ENCODE measurements at places on chromosomes 5 and 9.

DNA sequence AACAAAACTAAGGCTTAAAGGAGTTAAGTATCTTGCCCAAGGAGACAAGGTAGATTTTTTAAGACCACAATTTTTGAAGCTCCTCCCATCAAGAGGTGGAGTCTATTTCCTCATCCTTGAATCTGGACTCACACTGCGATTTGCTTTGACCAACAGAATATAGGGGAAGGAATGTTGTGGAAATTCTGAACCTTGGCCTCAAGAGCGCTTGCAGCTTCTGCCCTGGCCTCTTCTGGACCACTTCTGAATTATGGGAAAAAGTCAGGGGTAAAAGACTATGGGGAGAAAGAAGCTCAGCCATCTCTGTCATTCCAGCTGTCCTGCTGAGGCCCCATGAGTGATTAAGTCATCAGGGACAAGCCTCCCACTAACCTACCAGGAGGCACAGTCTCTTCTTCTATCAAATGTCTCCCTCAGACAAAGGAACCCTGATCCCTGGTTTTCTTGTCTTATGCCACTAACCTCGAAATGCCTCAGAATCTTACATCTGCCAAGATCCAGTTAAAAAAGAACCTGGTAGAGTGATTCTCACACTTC, 25.9 kb downstream of the MAPKAP1 start:
- no peak for DNase-seq

- DNase-seq: no peak
Observed at GRCh38 chr5:21125238-21125983, 1137.4 kb upstream of the CDH18 start.

DNA sequence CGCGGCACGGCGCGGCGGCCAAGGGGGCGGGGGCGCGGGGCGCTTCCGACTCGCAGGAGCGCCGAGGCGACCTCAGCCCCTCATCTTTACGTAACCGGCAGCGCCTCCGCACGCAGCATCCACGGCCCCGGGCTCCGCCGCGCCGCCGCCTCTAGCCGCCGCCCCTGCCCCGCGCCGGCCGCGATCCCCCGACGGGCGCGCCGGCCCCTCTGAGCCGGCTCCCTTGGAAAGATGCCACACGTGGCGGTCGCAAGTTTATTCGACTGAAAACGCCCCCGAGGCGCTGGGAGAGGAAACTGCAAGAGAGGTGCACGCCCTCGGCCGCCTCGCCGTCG, 1.0 kb downstream of the KLF9 start:
- no peak for DNase-seq

- DNase-seq: no peak
Observed at GRCh38 chr5:144210655-144211054, 40.0 kb downstream of the KCTD16 start.

- no peak for DNase-seq
Observed at GRCh38 chr5:142841511-142842265, 71.5 kb downstream of the ARHGAP26 start.
